ENCODE measurements at places on chromosomes 11 and 22.

DNA sequence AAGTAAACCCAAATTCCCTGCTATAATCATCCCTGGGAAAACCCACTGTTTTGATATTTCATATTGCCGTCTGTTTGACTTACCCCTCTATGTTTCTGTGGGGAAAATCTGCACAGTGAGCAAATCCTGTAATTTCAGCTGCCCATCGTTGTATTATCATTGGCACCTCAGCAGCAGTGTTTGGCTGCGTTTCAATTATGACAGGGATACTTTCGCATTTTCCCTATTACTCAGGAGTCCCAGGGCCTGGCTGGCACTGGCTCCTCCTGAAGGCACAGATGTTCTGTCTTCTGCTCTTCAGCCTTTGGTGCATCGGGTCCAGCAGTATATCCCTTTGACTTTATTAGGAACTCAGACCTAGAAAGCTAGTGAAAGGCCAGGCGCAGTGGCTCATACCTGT is 12.2 kb upstream of the MMP12 start:
- DNase-seq: no peak

DNA sequence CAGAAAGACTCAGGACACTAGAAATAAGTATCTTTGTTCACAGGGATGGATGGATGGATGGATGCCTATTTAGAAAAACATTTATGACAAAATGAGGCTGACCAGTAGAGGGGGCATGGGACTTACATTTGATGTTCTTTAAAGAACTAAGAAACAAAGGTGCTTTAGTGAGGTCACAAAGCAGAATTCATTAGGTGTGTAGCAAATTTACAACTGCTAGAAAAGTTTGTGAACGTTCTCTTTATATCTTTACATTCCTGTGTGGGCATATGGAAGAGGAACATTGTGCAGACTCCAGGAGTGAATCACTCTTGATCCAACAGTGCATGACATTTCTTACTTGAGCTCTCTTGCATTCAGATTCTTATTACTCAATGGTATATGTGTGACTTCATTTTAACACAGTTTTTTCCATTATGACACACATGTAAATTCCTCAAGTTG is 15.8 kb upstream of the SIK2 start:
- no peak for DNase-seq

- no peak for DNase-seq
These were observed 130.3 kb downstream of the BUD13 start for GRCh38 chr11:116642481-116642880.

DNA sequence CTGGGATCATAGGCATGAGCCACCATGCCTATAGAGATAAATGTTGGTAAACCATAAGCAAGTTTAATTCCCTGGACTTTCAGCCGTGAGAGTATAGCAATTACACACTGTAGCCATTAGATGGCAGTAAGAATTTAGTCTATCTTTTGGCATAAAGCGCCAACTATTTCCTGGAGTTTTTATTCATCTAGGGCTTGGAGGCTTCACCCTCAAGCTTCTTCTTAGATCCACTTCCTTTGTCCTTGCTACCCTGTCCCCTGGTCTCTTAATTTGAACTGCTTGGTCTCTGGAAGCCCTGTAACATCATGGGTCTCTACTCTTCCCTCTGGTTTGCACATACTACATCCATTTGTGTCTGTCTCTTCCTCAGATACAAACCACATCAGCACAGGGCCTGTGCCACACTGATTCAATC is 38.2 kb downstream of the OR10A6 start:
- no peak for DNase-seq

DNA sequence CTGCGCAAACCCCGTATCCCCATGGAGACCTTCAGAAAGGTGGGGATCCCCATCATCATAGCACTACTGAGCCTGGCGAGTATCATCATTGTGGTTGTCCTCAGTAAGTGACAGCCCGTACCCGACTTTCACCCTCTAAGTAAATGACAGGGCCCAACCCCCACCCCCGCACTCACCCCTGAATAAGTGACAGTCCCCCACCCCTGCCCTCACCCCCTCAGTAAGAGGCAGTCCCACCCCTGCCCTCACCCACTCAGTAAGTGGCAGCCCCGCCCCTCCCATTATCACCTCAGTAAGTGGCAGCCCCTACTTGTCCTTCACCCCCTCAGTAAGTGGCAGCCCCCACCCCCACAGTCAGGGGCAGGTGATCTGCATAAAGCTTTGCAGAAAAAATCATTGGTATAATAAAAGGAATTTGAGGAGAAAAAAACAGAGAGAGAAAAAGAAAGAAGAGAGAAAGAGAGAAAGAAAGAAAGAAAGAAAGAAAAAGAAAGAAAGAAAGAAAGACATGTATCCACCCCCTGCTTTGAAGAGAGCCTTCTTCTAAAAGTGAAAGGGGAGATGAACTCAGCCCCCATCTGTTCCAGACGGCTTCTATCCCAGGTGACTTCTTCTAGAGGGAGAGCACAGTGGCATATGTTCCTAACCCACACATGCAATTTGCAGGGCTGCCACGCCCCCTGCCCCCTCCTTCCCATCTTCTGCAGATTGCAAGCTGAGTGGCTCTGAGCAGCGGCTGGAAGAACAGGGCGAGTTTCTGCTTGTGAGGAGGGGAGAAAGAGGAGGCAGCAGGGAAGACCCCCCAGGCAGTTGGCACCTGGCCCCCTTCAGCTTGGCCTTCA is 12.5 kb upstream of the SMIM35 start:
- DNase-seq: no peak

- DNase-seq: no peak
These were observed 1.0 kb downstream of the POLA2 start for GRCh38 chr11:65262776-65263175.

DNA sequence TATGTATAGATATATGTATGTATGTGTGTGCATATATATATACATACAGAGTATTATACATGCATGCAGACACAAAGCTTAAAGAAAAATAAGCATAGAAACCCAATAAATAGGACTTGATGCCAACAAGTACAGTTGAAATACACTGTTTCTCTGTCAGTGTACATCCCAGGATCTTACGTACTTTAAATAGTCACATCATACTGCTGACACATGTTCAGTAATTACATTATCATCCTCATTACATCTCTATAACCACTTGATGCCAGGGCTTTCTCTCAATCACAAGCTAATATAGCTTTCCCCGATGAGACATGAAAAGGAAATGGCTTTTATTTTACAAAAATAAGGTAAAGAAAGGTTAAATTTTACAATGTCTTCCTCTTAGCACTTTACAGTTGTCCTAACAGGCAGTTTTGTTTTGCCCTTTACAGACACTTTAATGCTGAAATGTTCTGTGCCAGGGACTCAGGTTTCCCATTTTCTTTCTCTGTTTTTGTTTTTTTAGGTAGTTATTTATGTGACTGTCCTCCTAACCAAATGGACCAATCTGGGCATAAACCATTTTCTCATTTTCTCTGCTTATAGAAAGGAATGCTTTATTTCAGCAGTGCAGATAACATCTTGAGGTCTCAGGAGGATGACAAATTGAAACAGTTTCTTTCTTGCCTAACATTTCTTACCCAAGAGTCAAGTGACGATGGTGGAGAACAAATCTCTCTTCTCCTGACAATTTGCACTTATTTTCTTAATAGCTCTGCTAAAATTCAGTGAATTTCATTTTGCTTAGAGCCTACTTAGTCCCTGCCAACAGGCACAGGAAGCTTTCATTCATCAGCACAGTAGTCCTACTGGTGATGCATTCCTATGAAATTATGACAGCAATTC is 350.2 kb downstream of the TTC28 start:
- DNase-seq: no peak

DNA sequence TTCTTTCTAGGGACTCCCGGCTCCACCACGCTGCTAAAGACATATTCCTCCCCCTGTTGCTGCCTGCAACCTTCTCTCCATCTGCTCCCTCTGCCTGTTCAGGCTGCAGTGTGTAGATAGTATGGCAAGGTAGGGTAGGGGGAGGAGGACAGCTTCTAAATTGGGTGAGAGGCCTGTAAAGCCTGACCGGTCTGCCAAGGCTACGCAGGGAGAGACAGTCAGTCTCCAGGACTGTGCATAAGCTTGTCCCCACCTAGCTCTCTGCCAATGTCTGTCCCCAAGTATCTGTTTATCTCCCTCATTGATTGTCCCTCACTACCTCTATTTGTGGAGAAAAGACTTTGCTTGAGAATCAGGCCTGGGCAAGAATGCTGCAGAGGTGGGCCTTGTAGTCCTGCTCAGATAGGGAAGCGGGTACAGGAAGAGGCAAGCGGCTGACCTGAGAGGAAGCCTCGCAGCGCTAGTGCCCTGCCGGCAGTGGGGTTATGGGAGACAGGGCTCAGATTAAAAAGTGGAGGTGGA is 871 bp upstream of the SEZ6L start:
- DNase-seq: peak; percentile 52

DNA sequence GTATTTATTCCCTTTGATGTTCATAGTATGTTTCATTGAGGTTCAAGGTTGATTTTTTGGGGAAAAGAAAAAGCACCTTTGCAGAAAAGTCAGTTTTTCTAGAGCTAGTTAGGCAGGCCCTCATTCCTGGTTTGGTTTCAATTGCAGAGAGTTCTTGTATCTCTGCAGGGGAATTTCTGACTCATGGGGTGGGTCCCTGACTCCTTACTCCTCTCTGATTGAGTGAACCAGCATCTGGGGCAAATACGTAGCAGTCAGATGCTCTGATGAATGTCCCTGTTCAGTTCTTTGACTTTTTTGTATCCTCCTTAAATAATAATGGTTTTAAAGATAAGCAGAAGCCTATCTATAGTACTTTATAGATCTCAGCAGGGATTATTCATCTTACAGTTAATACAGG is 7.7 kb upstream of the NCR3LG1 start:
- no peak for DNase-seq

- no peak for DNase-seq
These were observed 2.3 kb upstream of the VSIG2 start for GRCh38 chr11:124754309-124754708.

DNA sequence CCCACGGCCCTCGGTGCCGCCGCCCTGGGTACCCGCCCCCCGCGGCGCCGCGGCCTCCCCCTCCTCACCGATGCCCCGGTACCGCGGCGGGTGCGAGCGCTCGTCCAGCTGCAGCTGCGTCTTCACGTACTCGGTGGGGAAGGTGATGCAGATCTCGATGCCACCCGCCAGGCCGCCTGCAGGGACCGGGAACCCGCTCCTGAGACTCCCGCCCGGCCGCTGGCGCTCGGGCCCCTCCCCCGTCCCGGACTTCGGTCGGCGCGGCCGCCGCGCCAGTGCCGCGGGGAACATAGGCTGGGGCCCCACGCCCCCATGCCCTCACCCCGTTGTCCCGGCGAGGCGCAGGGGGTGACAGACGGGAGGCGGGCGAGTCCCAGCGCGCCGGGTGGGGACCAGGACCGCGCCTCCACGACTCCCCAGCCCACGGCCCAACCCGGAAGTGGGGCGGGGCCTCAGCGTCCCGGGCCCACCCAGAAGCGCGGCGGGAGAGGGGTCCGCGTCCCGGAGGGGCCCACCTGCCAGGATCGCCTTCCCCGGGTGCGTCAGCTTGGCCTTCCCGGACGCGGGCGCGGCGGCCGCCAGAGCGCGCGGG is 375 bp downstream of the SLC25A1 start:
- DNase-seq: peak; percentile 76

DNA sequence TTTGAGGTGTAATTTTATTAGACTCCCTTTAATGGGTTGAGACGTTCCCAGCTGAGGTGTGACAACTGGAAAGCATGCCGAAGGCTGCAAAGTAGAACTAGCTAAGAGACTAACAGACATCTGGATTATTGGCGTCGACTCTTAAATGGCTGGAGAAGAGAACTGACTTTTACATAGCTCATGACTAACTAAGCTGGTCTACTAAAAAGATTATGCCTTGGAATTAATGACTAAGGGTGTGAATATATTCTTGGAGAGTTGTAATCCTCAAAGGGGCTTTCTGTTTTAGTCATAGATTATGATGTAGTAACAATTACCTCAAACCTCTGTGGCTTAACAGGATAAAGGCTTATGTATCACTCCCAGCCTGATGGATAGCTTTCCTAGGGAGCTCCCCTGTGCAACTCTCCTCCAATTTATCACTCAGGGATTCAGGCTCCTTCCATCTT is 39.5 kb upstream of the SLC5A12 start:
- no peak for DNase-seq

GRCh38 chr11:95531116-95531515 is 258.5 kb downstream of the FAM76B start:
- no peak for DNase-seq

- DNase-seq: no peak
These were observed 39.8 kb downstream of the IL18BP start for GRCh38 chr11:72038491-72038890.

DNA sequence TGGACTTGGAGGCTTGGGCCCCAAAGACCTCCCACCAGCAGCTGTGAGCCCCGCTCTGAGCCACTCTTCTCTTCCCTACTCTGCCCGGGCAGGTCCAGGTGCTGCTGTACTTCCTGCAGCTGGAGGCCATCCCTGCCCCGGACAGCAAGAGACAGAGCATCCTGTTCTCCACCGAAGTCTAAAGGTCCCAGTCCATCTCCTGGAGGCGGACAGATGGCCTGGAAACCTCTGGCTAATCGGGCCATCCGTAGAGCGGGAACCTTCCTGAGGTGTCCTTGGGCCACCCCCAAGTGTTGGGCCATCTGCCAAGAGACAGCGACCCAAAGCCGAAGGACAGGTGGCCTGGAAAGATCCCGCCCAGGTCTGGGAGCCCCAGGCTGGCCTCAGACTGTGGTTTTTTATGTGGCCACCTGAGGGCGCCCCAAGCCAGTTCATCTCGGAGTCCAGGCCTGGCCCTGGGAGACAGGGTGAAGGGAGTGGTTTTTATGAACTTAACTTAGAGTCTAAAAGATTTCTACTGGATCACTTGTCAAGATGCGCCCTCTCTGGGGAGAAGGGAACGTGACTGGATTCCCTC is 135.1 kb downstream of the BCR start:
- DNase-seq: peak; percentile 80

DNA sequence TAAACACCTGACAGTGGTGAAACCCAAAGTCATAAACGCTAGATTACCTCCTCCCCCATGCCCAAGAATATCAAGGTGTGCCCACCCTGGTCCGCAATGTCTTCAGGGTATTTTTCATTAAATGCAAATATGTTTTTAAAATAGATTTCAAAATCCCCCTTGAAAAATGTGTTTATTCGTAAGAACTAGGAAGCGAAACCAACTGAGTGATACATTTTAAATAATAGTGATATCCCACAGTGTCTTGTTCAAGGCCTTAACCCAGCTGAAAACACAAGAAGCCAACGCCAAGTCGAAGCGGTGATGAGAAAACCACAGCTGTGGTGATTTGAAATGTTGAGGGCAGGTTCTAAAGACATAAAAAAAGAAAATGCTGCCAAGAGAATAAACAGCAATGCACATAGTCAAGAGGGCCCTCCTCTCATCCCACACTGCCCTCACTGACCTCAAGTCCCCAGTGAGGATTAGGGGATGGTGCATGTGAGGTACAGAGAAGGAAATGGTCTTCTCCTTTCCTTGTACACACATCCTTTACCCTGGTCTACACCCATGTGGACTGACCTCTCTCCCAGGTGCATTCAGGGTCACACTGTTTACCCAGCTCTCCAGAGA is 25.5 kb downstream of the KCNJ1 start:
- DNase-seq: no peak

- no peak for DNase-seq
These were observed 6.5 kb upstream of the CAPN5 start for GRCh38 chr11:77060234-77060633.

DNA sequence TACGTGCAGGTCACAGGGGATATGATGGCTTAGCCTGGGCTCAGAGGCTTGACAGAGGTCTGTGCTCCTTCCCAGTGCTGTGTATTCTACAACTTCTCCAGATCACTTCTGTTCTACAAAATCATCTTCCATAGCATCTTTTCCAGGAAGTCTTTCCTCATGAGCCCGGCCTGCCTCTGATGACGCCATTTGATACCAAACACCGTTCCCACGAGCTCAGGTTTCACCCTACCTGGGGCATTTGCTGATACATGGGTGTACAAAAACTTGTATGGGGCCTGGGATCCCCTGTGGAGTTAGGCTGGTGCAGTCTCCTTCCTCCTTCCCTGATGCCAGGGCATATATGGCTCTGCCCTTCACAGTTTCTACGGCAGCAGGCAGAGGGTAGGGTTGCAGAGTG is 78.7 kb downstream of the NECTIN1 start:
- no peak for DNase-seq

Measured in ecto neural progenitor cell (in vitro differentiated cells).